ENCODE measurements at places on chromosomes 11 and 22.
A peak's percentile ranks its signal among the peaks of the same experiment; 100 is the strongest.

DNA sequence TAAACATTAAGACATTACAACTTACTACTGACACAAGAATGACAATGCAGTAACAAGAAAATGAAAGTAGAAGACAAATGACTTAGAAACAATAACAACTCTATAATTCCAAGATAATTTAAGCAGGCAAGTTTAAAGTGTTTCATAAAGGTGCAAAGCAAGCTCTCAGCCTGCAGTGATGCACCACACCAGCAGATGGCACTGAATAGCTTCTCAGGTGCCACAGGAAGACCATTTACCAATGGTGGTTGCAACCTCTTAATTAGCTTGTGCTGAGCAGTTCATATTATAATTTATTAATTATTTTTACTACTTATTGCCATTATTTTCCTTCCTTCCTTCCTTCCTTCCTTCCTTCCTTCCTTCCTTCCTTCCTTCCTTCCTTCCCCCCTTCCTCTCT lies 60.6 kb downstream of the NXPE2 start:
- DNase-seq = peak; percentile 15

DNA sequence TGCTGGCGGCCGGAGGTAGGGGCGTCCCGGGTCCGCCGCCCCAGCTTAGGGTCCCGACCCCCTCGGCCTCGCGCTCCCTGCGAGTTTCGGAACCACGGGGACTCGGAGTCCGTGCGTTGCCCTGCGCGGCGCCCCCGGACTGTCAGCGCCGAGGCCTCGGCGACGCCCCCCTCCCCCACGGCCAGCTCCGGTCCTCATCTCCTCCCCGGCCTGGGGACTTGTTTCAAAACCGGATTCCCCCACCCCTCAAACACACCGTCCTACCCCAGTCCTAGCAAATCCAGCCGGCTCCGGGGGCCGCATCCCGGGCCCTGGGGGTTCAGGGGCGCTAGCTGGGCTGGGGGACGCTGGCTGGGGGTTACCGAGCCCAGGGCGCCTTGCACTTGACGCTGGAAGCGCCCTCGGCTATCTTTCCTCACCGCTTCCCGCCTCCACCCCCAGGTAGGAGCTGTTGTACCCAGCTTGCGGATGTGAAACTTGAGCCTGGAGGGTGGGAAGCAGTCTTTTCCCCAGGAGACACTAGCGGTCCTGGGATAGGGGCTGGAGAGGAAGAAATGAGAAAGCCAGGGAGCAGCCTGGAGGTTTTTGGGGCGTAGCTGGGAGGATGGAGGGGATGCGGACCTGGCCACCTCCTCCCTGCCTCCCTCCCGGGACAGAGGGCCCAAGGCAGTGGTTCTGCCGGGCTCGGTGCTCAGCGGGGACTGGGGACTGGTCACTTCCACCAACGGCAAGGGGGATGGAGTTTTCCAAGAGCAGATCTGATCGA lies 550 bp downstream of the FBLN1 start:
- no peak for DNase-seq

GRCh38 chr11:29022676-29023075 lies 914.5 kb downstream of the METTL15 start:
- DNase-seq = no peak

- no peak for DNase-seq
These were observed 10.5 kb upstream of the C11orf24 start for GRCh38 chr11:68282141-68282860.
